Caki2 (cell line): ENCODE measurements at places on chromosomes 3 and 15. TPM values are rescaled to one million over a fixed set of nuclear protein-coding genes. Genes with fewer than 3 reads are reported as not detected.

Gene CLEC3B
- not detected in 2 replicates for total RNA-seq

Gene IMPG2
- total RNA-seq, result under 0.01 TPM in 1 of 2 replicates, not detected in the other

Gene GUCA1C
- not detected in 2 replicates for total RNA-seq

- DNase-seq, result no peak
Measured at GRCh38 chr3:12186515-12187286, 28.0 kb upstream of the TIMP4 start.

GRCh38 chr15:80127911-80128310 lies 24.9 kb upstream of the FAH start:
- DNase-seq, result no peak

GRCh38 chr3:9915254-9916141 lies 1.4 kb upstream of the IL17RC start:
- DNase-seq, result no peak

- DNase-seq, result no peak
Measured at GRCh38 chr3:172647080-172647479, 63.8 kb downstream of the NCEH1 start.

DNA sequence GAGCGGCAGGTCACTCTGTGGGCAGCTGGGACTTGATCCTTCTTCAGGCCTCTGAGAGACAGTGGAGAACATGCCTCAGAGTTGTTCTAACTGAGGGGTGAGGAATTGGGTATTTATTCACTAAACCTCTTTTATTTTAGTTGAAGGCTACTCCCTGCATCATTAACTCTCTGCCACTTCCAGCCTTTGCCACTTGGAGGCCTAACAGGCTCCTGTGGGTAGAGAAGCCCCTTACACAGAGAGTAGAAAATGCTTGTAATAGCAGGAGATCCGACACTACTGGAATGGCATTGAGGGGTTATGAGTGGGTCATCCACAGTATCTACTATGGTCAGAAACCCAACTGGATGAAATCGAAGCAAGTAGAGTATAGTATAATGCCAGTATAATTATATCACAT lies 81.7 kb downstream of the RYR3 start:
- no peak for DNase-seq

Gene MCCC1
- total RNA-seq, result 5.8 and 7.7 TPM in 2 replicates

DNA sequence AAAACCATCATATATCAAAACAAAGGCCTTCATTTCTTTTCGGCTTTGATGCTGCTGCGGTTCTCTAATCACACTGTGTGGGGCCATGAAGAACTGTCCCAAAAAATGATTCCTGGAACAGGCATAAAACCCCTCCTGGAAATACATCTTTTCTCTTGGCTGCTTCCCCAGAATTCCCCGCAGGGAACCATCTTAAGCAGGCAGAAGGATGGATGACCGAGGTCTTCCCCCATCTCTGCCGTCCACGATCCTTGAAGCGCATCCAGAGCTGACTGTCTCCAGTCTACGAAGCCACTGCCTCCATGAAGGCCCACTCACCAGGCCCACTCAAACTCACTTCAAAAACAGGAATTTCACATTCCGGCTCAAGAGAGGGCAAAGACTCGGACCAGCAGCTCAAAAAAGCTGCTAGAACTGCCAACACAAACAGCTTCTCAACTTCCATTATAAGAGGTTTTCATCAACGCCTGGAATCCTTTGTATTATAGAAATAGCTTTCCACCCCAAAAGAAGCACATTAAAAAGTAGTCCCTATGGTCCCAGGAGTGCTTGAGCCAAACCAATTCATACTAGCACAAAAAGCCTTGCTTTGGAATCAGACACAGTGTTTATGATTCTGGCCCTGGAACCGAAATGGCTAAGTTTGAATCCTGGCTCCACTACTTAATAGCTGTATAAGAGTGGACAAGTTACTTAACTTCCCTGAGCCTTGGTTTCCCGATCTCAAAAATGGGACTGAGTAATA lies 487.5 kb upstream of the WNT5A start:
- DNase-seq, result no peak

DNA sequence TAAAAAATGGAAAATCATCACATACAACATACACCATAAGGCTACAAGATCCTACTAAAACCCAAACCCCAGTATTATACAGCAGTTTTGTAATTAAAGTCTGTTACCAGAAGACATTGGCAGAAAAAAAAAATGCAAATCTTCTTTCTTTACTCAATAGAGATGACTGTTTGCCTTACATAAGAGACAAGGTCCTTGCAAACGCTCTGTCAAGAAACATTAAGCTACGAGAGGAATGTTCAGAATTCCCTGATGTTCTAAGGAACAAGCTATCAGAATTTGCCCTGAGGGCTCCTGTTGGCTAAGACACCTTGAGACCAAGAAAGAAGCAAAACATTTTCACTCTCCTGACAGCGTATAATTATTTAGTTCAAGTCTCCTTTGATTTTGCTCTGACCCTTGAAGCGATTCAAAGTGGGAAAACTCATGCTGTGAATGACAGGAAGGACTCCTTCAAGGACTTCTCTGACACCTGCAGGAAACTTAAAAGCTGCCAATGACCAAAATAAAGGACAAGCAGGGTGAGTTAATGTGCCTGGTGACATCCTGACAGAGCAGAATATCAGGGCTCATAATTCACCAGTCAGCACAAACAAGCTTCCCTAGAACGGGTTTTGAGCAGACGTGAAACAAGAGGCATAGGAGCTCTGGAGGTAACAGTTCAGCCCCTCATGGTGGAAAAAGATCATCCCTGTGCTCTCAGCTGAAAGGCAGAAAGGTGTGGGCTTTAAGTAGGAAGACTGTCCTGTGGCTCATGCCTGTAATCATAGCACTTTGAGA lies 2.5 kb downstream of the SCAMP2 start:
- no peak for DNase-seq

Gene KBTBD8
- total RNA-seq, result not detected in 2 replicates

GRCh38 chr3:178063461-178063860 lies 472.8 kb upstream of the KCNMB2 start:
- no peak for DNase-seq

GRCh38 chr3:129655291-129655700 lies 48.8 kb upstream of the PLXND1 start:
- DNase-seq, result no peak

Gene PRKAR2A
- 6.5 and 7.3 TPM in 2 replicates for total RNA-seq

DNA sequence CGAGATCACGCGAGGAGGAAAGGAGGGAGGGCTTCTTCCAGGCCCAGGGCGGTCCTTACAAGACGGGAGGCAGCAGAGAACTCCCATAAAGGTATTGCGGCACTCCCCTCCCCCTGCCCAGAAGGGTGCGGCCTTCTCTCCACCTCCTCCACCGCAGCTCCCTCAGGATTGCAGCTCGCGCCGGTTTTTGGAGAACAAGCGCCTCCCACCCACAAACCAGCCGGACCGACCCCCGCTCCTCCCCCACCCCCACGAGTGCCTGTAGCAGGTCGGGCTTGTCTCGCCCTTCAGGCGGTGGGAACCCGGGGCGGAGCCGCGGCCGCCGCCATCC lies 1.1 kb upstream of the SETD5 start:
- peak; percentile 97 for DNase-seq

DNA sequence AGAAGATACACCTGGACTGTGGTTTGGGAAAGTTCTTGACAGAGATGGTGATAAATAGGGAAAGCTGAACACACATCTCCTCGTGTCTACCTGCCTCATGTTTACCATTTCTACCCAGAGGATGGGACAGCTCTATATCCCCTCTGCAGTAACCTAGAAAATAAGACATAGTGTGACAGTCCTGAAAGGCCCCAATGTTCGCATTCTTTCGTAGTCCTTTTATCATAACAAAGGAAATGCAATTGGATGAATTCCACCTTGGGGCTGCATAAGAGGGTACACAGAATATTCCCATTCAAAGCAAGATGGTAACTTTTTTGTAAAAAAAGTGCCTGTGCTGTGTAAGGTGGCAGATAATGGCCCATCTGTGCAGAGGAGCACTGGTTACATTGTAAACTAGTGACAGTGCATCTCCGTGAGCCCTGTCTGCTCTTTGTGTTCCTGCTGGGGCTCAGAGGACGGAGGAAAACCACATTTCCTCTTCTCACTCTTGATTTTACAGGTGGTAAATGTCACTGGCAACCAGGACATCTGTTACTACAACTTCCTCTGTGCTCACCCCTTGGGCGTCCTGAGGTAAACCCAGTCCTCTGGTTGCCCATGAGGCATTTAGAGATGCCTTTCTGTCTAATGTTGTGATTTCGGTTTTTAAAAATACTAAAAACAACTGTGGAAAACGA lies 74.3 kb downstream of the SIDT1 start:
- no peak for DNase-seq

DNA sequence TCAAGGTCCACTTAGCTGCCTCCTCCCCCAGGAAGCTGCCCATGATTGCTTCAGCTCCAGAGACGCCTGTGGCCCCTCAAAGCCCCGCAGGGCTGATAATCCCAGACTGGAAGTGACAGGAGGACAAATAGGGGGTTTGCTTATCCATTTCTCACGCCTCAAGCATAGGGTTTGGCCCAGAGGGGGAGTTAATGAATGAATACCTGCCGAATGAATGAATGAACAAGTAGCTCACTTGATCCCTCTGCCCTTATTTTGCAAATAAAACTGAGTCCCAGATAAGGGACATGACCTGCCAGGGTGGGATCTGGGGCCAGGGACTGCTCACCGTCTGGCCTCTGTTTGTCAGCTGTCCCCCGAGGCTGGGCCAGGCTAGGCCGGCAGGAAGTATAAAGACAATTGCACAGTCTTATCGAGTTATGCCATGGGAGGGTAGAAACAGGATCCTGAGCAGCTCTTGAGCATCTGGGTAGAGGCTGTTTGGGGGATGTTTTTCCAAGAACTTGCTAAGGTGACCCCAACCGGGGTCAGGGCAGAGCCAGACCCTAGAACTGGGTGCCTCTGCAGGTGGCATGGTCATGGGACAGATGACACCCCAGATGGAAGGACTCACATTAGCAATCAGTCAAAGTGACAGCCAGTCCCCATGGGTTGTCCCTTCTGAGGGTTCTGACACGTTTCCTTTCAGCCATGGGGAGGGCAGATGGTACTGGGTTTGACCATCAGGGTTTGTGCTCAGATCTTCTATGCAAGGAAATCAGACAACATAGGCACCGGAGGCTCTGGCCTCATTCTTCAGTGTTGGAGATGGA lies 45.0 kb downstream of the IQSEC1 start:
- DNase-seq, result no peak

Gene CLDN1
- total RNA-seq, result 129 and 151 TPM in 2 replicates

- DNase-seq, result no peak
Measured at GRCh38 chr3:22129101-22129500, 378.1 kb upstream of the ZNF385D start.
